ENCODE measurements at places on chromosomes 1 and 21.

DNA sequence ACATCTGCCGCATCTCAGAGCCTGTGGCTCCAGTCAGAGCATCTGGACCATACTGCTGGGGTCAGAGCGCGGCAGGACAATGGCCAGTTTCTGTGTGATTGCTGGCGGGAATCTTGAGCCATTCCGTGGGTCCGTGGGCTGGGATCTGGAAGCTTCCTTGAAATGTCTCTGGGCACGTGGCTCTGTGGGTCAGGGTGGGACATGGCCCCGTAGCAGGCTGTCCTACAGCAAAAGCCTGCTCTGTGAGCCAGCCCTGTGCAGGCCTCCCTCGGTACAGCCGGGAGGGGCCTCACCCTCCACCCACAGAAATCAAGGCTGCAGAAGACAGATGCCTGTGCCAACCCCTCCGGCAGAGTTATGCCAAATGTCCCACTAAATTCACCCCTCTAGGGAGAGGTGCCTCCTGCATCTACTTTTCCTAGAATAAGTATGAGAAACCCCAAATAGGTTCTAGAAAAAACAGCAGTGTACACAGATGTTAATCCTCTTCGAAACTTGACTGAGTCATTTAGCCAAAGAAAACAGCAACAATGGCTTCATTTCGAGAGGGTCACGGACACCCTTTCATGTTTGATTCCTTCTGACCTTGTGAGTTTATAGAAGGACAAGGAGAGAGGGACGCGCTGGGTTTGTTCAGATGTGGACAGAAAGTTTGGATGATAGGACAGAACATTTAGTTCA lies 27.8 kb downstream of the COL18A1 start:
- no peak for DNase-seq

- no peak for DNase-seq
Measured at GRCh38 chr1:95778217-95778616, 544.2 kb downstream of the RWDD3 start.

- DNase-seq: no peak
Measured at GRCh38 chr21:42321845-42322244, 6.6 kb upstream of the TFF3 start.

GRCh38 chr1:101262630-101263348 lies 26.0 kb downstream of the S1PR1 start:
- no peak for DNase-seq

DNA sequence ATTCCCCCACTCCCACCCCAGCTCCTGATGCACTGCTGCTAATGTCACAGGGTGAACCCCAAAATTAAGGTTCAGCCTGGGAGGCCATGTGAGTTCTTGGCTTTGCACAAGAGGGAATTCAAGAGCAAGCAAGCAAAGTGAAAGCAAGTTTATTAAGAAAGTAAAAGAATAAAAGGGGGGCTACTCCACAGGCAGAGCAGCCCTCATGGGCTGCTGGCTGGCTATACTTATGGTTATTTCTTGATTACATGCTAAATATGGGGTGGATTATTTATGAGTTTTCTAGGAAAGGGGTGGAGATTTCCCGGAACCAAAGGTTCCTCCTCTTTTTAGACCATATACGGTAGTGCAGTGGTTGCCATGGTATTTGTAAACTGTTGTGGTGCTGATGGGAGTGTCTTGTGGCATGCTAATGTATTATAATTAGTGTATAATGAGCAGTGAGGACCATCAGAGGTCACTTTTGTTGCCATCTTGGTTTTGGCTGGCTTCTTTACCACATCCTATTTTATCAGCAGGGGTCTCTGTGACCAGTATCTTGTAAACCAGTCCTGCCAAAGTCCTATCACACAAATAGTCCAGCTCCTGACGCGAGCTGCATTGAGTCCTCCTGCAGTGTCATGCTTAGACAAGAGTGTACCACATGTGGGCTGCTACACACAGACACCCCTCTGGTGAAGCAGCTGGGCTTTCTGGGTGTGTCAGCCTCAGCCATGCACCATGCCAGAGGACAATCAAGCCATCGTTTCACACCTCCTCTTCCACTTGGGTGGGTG lies 46.4 kb upstream of the CSF1 start:
- no peak for DNase-seq

Measured in COR-L47 (cell line).